ENCODE measurements at places on chromosomes 6 and 20.

DNA sequence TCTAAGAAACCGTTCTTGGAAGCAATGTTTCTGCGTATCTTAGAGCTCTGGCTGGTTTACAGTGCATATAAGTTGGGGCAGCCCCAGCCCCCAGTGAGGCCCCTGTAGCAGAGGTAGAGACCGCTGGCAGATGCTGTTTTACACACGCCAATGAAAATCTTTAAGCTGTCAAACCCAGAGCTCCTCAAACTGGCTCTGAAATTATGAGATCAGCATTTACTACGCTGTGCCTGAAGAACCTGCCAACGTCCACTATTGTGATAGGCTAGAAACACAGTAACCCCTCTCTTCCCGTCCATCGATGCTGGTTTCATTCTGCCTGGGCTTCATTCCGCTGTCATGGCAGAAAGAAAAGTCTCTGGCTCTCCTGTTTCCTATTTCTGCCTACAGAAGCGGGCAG lies 160.6 kb downstream of the SMOC2 start:
- no peak for DNase-seq

DNA sequence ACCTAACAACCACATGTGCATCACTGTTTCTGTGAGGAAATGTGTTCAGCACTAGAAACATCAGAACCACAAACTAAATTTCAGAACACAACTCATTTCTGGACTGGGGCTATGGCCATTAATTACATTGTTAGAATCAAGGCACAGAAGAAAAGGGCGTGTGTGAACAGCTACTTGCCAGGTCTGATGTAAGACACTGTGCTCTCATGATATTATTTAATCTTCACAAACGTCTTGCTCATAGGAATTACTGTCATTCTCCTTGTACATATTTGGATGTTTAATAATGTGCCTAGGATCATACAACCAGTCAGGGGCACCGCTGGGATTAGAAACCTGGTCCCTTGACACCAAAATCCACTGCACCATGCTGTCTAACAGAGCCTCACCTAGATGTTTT lies 14.8 kb downstream of the ADGRF1 start:
- no peak for DNase-seq

DNA sequence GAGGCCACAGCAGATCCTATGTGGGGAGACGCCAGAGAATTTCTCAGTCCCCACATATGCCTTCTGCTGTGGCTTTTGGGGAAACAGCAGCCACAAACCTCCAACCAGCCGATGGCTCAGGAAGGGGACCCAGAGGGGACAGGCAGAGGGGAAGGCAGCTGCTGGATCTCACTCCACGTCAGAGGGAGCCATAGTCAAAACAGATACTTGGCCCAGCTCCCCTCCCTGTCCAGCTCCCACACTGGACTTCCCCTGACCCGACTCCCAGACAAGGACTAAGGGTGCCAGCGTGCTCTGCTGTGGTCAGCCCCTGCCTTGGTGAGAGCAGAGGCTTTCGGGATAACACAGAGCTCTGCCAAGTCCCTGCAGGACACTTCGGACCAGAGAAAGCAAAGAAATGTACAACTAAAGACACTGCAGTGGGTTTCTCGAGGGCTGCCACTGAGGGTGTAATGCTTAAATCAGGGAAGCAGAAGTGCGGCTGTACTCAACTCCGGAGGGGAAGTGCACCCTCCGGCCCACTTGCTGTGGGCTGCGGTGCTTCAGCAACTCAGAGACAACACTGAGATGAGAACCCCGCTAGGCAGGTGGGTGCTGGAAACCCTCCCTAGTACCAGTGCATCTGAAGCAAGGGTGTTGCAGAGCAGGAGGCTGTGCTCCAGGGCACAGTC lies 47.2 kb downstream of the RRBP1 start:
- no peak for DNase-seq

- no peak for DNase-seq
These were observed 20.5 kb downstream of the BCAS4 start for GRCh38 chr20:50815162-50815989.

GRCh38 chr6:16196260-16196983 lies 42.0 kb upstream of the GMPR start:
- no peak for DNase-seq

DNA sequence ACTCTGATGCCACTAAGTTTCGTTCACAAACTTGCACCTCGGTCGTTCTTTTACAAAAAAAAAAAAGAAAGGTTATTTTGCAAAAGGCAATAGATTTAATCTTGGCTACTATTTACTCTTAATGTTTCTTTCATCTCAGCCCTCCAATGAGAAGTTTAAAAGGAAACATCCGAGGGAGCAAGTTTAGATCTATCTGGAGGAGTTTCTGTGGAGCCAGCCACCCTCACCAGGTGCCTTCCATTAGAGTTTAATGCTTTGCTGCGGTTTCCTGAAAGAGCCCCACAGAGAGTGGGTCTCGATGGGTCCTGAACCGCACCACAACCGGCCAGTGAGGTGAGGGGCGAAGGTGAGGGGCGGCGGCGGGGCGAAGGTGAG lies 632 bp downstream of the PRKN start:
- no peak for DNase-seq

GRCh38 chr6:111417181-111417585 lies 65.8 kb downstream of the REV3L start:
- no peak for DNase-seq

- DNase-seq: no peak
These were observed 276.8 kb downstream of the NKAIN2 start for GRCh38 chr6:124080483-124080882.

GRCh38 chr20:3996399-3996798 lies 19.0 kb downstream of the RNF24 start:
- no peak for DNase-seq

DNA sequence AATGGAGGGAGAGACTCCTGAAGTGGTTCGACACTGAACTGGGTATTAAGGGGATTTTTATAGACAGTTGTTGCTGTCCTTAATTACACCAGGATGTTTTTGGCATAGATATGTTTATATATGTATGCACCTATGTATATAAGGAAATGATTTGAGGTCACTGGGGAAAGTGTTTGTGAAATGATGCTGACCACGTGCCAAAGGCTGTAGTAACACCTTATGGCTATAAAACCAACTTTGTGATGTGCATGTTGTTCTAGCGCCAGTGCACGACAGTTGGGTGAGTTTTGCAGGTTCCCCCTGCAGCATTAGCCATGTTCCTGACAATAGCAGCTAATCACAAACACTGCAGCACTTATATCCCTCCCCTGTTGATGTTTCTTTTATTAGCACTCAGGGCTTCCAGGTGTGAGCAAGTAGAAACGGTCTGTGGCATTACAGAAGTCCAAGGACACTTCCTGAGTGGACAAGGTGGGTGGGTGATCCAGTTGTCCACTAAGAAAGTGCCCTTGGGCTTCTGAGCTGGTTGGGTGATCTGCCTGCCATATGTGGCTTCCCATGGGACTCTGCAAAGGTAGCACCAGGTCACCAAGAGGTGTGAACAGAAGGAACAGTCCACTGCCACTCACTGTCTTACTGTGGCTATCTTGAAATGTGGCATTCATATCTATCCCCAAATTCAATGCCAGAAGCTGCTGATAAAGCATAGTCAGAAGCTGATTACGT lies 63.0 kb upstream of the RBM24 start:
- DNase-seq: no peak

GRCh38 chr20:23497536-23497935 lies 6.6 kb downstream of the CST8 start:
- DNase-seq: no peak

DNA sequence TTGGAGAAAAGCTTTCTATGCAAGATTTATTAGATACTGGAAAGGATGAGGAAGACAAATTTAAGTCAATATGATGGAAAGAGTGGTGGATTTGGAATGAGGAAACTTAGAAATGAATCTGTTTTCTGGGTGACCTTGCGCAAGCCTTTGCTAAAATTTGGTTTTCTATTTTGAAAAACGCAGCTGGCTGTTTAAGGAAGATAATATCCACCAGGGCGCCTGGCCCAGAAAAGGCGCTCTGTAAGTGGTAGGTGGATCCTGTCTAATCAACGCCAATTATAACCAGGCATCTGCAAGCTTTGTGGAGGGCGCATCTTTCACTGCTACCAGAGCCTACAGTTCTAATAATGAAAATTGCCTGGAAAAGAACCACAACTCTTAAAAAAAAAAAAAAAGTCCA lies 398 bp upstream of the SPATS1 start:
- DNase-seq: no peak

DNA sequence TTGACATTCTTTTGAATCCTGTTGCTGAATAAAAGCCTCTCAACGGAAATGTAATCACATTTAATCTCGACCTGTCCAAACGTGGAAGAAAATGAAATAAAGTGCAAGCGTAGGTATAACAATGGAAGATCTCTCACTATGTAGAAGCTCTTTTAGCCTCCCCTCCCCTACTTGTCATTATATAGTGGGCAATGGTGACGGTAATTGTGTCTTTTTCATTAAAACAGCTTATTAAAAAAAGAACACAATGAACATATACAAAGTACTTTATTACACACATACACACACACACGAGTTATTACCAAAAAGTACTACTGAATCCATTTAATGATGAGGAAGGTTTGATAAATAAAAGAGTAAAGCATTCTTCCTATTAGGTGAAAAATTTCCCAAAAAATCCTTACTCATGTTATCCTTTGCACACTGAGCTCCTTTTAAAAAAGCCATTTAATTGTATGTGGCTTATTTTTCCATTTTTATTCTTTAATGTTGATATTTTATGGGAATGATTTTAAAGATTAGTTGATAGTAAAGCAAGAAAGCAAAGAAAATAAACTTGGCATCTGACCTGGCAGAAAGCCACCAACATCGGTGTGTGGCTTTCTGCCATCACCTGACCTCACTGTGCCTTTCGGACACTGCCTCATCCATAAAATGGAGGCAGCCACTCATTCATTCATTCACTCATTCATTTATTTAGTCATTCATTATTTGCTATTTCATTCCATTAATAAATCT lies 493 bp upstream of the SGK1 start:
- DNase-seq: no peak

GRCh38 chr6:52549428-52549827 lies 27.4 kb downstream of the TRAM2 start:
- DNase-seq: no peak

GRCh38 chr6:26071135-26071534 lies 16.1 kb upstream of the HFE start:
- no peak for DNase-seq

DNA sequence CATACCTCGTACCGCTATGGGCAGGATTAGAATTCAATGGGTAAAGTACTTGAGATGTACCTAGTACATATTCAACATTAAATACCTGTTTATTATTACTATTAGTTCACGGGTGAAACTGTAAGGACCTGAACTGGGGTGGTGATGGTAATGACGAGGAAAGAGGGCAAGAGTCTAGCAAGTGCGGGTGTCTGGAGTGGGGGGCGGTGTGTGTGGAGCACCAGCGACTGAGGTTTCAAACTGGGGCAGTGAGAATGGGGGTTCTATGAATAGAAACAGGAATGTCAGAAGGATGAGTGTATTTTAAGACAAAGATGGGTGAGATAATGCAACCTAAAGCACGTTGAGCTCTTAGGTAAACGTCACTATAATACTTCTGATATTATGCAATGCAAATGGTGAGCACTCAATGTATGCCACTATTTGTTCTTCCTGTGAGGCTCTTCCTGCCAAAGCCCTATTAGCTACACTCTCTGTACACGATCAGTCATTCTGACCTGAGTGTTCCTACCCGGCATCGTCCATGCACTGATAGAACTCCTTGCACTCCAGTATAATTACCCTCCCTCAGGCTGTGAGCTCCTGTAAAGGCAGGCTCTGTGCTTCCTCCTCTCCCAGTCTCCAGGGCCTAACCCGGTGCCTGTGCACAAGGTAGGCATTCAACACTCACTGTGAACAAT lies 55.0 kb downstream of the ALDH5A1 start:
- DNase-seq: no peak

- DNase-seq: no peak
These were observed 29.4 kb downstream of the TRPC4AP start for GRCh38 chr20:35063168-35063567.

- DNase-seq: no peak
These were observed 71.4 kb upstream of the MLN start for GRCh38 chr6:33875141-33875581.

DNA sequence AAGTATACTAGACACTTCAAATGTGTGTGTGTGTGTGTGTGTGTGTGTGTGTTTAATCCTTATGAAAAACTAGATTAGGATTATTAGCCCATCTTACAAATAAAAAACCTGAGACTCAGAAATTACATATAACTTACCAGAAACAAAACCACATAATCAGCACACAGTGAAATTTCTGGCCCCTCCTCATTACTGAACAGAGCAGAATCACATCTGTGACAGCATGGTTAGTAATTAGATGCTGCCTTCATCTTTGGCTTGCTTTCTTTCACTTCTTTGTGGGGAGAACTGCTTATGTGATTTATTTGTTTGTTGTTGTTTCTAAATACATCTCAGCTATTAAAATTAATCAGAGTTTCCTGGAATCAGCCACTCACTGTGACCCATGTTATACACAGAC lies 267.1 kb downstream of the TENT5A start:
- no peak for DNase-seq

- no peak for DNase-seq
These were observed 209.8 kb upstream of the FOXA2 start for GRCh38 chr20:22794200-22794599.

DNA sequence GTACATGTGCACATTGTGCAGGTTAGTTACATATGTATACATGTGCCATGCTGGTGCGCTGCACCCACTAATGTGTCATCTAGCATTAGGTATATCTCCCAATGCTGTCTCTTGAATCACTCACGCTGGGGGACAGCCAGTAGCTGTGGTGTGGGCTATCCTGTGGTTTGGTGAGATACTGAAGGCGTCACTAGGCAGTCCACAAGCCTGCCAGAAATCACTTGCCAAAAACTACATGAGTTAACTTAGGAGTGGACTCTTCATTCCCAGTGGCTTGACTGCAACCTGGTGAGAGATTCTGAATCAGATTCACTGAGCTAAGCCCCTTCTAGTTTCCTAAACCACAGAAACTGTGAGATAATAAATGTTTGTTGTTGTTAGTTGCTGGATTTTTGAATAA lies 191.3 kb downstream of the TSHZ2 start:
- DNase-seq: no peak

- no peak for DNase-seq
These were observed 1513.4 kb upstream of the DEFB115 start for GRCh38 chr20:29744071-29744470.

DNA sequence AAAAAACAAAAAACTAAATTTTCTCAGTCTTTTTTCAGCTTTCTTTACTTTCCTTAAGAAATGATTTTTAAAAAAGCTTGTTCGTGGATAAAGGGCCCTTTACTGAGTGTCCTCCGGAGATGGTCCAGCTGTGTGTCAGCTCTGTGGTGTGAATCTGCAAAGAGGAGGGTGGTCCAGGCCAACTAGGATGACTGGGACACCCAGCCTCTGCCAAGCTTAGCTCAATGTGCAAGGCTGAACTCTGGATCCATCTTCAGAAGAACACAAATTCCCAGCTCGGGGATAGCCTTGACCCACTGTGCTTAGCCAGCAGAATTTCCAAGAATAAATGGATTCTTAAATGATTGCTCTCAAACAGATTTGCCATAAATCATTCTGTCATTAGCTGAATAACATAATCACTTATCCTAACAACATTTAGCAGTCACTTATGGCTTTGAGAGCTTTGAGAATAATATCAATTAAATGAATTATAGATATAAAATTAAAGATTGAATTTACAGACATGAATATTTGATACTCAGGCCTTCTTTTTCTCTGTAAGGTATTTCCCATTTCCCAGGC lies 14.2 kb upstream of the CALHM5 start:
- DNase-seq: no peak

GRCh38 chr6:158369241-158369640 lies 57.0 kb downstream of the TULP4 start:
- no peak for DNase-seq

GRCh38 chr6:102759415-102759814 lies 1365.9 kb downstream of the GRIK2 start:
- DNase-seq: no peak
